Type B pancreatic cell (in vitro differentiated cells): ENCODE measurements at places on chromosomes 2 and 18. TPM values are rescaled to one million over a fixed set of nuclear protein-coding genes. Genes with fewer than 3 reads are reported as not detected.

The MALL gene
- total RNA-seq = 82.7 and 187 TPM in 2 replicates

The EHD3 gene
- total RNA-seq = 5.3 and 8.9 TPM in 2 replicates

The HAAO gene
- total RNA-seq = 9.4 and 10.0 TPM in 2 replicates

The PRKAG3 gene
- total RNA-seq = not detected in 2 replicates

The PLEKHB2 gene
- total RNA-seq = 43.4 and 49.2 TPM in 2 replicates

The NHEJ1 gene
- total RNA-seq = 17.9 and 19.6 TPM in 2 replicates

The SERPINB8 gene
- total RNA-seq = 7.4 and 17.9 TPM in 2 replicates

The TCF7L1 gene
- total RNA-seq = 27.4 and 32.4 TPM in 2 replicates

The GKN1 gene
- 0.36 and 1.7 TPM in 2 replicates for total RNA-seq

The NR4A2 gene
- 4.4 and 11.0 TPM in 2 replicates for total RNA-seq

The ANKAR gene
- total RNA-seq = 2.0 and 6.5 TPM in 2 replicates

The ZSWIM2 gene
- total RNA-seq = not detected in 2 replicates

The HSPD1 gene
- total RNA-seq = 375 and 473 TPM in 2 replicates

The SUMO1 gene
- 102 and 119 TPM in 2 replicates for total RNA-seq

The POMC gene
- total RNA-seq = 0.87 and 1.5 TPM in 2 replicates

The CGREF1 gene
- 1.8 and 2.4 TPM in 2 replicates for total RNA-seq

The GALNT14 gene
- total RNA-seq = 5.7 and 7.4 TPM in 2 replicates

The CHRNG gene
- 0.50 and 0.87 TPM in 2 replicates for total RNA-seq

The REG3G gene
- 0.33 and 0.87 TPM in 2 replicates for total RNA-seq

The CPLX4 gene
- not detected in 2 replicates for total RNA-seq

The PDCL3 gene
- 20.2 and 23.1 TPM in 2 replicates for total RNA-seq

The TBR1 gene
- total RNA-seq = 1.1 TPM in 1 of 2 replicates, not detected in the other

The L3MBTL4 gene
- total RNA-seq = 2.2 and 4.6 TPM in 2 replicates

The LYG1 gene
- 1.6 and 2.1 TPM in 2 replicates for total RNA-seq

The ZNF892 gene
- 7.2 and 14.0 TPM in 2 replicates for total RNA-seq

The G6PC2 gene
- total RNA-seq = 2.1 and 2.8 TPM in 2 replicates

The CYTIP gene
- total RNA-seq = 0.40 and 0.51 TPM in 2 replicates

The SAG gene
- total RNA-seq = 0.43 TPM in 1 of 2 replicates, not detected in the other

The CDH19 gene
- total RNA-seq = 0.05 and 0.36 TPM in 2 replicates

The CCL20 gene
- total RNA-seq = 1.7 and 3.2 TPM in 2 replicates

The ABCG8 gene
- 0.31 TPM in 1 of 2 replicates, not detected in the other for total RNA-seq

The MYO1B gene
- 46.7 and 67.7 TPM in 2 replicates for total RNA-seq

The RNF152 gene
- 23.6 and 28.9 TPM in 2 replicates for total RNA-seq

The CLHC1 gene
- 13.9 and 25.0 TPM in 2 replicates for total RNA-seq

The ADD2 gene
- total RNA-seq = 1.6 and 5.0 TPM in 2 replicates

The RFX8 gene
- 1.1 TPM in 1 of 2 replicates, not detected in the other for total RNA-seq

The NAGK gene
- total RNA-seq = 102 and 139 TPM in 2 replicates

The GAREM2 gene
- total RNA-seq = 3.1 and 16.9 TPM in 2 replicates

The CRYGD gene
- not detected in 2 replicates for total RNA-seq

The GPR75 gene
- total RNA-seq = 2.3 and 4.1 TPM in 2 replicates

The CNNM4 gene
- 14.0 and 17.7 TPM in 2 replicates for total RNA-seq

The EMILIN1 gene
- 2.7 and 60.7 TPM in 2 replicates for total RNA-seq
